Gastroesophageal sphincter (tissue), 4 donors: ENCODE measurements at places on chromosomes 7 and 10. TPM values are rescaled to one million over a fixed set of nuclear protein-coding genes. Genes with fewer than 3 reads are reported as not detected.

DNA sequence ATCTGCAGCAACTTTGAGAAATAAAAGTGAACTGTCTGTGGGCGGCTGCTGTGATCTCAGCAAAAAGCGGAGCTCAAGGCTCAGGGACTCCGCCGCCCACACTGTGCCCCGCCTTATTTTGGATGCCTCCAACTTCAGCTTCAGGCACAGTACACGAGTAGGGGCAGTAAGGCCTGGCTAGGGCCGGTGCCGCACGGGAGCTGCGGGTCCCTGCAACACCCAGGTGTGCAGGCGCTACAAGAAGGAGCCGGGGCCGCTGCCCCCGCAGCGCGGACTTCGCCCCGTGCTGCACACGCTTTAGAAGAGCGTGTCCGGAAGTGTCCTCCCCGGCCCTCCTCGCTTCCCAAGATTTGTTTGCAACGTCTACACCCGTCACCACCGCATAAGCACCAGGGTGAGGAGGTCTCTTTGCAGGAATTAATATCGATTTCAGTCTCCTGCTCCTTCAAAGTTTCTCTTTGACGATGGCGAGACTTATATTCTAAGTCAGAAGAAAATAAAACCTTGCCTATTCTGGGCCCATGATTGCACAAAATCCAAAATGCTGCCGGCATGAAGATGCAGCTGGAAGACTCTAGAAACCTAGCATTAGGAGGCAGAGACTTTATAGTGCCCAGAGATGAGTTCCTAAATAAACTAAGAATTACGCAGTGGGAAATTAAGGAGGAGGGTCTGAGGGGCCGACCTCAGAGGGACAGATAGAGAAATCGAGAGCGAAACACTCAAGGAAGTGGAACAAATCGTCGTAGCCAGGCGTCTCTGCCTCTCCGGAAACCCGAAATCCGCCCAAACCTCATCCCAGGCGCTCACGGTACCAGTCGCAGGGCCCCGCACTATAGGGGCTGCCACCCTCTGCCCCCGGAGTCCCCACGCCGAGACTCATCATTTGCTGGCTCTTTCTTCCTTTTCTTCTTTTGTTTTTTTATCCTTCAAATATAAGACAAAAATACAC, 6.4 kb downstream of the VAX1 start:
- no peak for ATAC-seq

DNA sequence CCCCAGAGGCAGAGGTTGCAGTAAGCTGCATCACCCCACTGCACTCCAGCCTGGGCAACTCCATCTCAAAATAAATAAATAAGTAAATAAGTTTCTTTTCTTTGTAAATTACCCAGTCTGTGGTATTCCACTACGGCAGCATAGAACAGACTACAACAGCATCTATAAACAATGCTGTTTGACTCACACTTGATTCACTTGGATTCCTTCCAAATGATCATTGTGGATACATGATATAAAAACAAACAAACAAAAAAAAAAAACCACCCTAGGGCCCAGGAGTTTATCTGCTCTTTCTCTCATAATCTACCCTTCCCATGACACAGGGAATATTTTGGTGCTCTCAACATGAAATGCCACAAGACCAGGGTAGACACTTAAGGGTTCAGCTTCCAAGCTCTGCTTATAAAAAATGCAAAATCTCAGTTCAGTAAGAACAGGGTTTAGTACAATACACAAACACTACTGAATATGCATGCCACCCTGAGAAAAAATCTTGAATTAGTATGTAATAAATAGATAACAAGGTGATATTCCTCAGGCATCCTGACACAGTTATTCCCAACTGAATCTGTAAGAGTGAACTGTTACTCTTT, 200.9 kb downstream of the FAM107B start:
- ATAC-seq: no peak

DNA sequence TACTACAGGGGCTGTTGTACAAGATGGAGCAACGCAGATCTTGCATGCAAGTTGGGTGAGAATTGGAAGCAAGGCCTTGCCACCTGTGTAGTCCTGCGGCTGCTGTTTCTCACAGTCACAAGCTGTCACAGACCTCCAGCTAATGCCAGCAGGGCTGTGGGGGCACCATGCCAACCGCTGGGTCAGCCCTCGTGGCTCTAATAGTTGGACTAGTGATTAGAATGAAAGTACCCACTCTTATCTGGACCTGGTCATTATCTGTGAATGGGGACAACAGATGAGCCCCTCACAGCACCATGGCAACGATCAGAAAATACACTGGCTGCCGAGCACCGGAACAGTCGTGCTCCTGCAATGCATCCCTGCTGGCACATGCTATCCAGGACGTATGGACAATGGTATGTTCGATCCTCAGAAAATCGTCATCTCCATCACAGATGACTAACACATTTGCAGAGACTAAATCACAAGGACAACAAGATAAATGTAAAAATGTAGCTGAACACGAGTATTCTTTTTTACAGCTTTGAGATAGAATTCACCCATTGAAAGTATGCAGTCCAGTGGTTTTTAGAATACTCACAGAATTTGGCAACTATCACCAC, 80.4 kb upstream of the CALN1 start:
- no peak for ATAC-seq

DNA sequence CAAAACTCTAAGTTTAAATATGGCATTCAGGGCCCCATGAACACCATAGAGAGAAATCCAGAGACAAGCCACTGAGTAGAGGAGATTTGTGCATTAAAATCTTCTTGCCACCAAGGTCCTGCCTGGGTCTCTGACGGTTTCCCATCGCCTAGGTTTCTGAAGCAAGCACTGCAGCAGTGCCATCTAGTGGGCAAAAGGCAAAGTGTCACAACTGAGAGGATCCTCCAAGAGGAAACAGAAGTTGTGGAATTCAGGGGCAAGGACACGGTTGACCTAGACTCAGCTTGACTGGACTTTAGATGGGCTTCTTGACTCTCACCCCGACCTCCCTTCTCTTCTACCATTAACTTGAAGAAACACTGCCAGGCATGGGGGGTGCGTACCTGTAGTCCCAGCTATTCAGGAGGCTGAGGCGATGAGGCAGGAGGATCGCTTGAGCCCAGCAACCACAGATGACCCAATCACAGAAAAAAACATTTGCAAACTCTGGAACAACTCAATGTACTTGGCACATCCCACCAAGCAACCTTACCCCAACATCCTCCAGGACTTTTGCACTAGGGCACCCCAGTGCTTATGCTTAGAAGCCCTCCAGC, 604.1 kb downstream of the GALNT17 start:
- ATAC-seq: no peak

- peak; percentile 31 for ATAC-seq
Measured at GRCh38 chr10:14330388-14331061, at the start of gene FRMD4A. FRMD4A (minus strand) TSS chr10:14330924.

DNA sequence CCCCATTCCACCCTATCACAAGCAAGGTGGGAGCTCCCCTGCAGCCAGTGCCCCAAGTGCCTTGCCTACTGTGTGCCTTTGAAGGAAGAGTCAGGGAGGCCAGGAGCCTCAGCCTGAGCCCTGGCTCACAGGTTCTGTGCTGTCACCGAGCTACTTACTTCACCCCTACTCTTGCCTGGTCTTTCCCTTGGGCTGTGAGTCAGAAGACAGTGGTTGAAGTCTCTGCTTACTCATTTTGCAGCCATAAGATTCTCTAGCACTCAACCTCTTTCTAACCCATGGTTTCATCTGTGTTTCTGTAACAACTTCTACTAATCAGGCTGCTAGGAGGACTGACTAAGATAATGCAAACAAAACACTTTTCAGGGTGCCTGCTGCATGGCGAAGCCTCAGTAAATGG, 114.5 kb downstream of the PLCE1 start:
- ATAC-seq: no peak

GRCh38 chr10:34154383-34154900, 660.7 kb downstream of the PARD3 start:
- ATAC-seq: no peak

GRCh38 chr10:14089556-14090292, 241.0 kb downstream of the FRMD4A start:
- ATAC-seq: no peak

- ATAC-seq: no peak
Measured at GRCh38 chr7:103879411-103879810, 110.0 kb downstream of the RELN start.

DNA sequence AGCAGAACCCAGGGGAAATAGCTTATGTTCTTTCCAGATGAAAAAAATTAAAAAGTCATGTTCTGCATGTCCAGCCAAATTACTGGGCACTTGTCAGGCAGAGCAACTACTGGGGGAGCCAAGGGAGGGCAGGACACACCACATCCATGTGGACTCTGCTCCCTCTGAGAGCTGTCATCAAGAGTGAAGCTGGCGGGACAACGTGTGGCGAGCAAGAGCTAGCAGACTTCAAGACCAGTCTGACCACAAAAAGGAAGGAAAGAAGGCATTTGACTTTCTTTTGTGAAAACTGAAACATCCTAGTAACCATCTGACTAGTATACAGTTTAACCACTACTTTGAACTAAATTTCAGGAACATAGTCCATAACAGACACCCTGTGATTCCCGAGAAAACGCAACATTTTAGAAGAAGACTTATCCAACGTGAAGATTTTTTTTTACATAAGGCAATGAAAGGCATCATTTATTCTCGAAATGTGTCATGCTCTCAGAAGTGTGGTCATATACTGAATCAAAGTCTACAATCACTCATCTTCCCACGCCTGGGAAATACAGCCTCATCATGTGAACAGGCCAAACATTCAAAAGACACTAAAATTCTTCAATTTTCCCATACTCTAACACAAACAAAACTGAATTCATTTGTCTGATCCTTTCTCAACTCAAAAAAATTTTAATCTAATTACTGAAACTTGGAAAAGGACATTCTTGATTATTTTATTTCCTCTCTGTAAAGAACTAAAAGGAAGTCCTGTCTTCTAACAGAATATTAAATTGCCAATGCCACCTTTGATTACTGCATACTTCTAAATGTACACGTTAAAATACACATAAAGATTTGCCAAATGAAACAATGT, 15.5 kb downstream of the CYTH3 start:
- ATAC-seq: peak; percentile 35

- no peak for ATAC-seq
Measured at GRCh38 chr10:82210331-82210730, 335.3 kb downstream of the NRG3 start.

GRCh38 chr10:105952153-105952552, 1212.4 kb downstream of the SORCS1 start:
- peak; percentile 82 for ATAC-seq

GRCh38 chr7:135414850-135415439, 95.0 kb downstream of the CNOT4 start:
- no peak for ATAC-seq

GRCh38 chr7:66627151-66627681, 1.5 kb upstream of the KCTD7 start:
- ATAC-seq: no peak

GRCh38 chr7:57404343-57404966, 45.5 kb upstream of the ZNF716 start:
- no peak for ATAC-seq

GRCh38 chr10:89255793-89256192, 4.2 kb upstream of the LIPA start:
- no peak for ATAC-seq

DNA sequence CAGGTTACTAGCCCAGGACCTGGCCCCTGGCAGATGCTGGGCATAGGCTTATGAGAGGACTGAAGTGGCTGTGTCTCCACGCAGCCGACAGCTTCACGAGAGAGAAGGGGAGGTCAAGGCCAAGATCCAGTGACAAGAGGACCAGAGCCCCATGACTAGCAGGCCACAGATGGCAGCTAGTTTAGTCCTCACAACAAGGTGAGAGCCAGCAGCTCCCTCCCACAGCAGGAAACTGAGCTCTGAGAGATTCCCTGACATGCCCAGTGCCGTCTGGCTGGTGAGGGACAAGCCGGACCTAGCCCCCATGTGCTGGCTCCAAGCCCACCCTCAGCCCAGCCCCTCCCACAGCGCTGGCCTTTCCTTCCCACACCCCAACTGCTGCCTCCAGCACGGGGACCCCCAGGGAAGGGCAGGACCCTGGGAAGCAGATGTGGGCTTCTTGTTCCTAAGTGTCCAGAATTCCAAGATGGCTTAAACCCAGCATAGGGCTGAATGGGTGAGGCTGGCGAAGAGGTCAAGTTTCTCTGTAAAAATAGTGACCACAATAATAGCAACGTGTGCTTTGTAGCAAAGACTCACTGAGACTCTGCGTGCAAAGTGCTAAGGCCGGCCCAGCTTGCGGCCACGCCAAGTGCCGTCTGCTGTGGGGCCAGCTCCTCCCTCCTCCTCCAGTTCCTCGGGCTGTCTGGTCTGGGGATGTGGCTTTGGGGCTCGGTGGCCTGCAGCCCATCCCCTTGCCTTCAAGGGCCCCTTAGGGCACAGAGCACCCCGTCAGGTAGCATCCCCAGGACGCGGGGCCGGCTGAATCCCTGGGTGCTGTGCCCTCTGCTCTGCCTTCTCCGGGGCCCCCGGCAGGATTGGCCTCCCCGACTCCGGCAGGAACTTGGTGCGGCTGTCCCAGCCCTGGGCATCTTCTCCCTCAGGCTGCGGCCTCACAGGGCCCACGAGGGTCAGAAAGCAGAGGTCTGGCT, 7.8 kb upstream of the FAM20C start:
- ATAC-seq: peak; percentile 68

- no peak for ATAC-seq
Measured at GRCh38 chr10:67306588-67307205, 380.9 kb downstream of the LRRTM3 start.

GRCh38 chr7:9939176-9939575, 1034.5 kb upstream of the PHF14 start:
- no peak for ATAC-seq

DNA sequence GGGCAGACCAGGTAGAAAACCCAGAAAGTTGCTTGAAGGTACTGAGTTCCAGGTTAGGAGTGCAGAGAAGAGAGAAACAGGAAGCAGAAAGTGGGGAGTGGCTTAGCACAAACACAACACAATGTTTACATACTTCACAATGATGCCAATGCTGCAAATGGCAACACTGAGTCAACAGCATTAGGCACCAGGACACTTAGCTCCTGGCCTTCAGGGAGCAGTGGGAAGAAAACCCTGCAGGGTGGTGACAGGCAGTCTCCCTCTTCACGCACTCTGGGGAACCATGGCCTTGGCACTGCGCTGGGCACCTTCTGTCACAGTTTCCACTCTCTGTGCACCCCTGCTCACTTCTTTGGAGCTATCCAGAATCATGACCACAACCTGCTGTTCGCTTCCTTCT, 7.3 kb downstream of the ICA1 start:
- no peak for ATAC-seq

Gene BUD31
- total RNA-seq: 69.8 TPM

Gene ABCA13
- total RNA-seq: 0.54 TPM

Gene FAM237B
- total RNA-seq: not detected

Gene TMEM72
- total RNA-seq: not detected

Gene C10orf90
- not detected for total RNA-seq

Gene GPR85
- total RNA-seq: 0.22 TPM

Gene RHBDD2
- 21.8 TPM for total RNA-seq

Gene PILRA
- total RNA-seq: 2.5 TPM

Gene KLF14
- total RNA-seq: not detected
